ENCODE measurements at places on chromosomes 4 and X. TPM values are rescaled to one million over a fixed set of nuclear protein-coding genes. Genes with fewer than 3 reads are reported as not detected.

POLN gene
- total RNA-seq: 2.3 TPM

P2RY10 gene
- not detected for total RNA-seq

DNA sequence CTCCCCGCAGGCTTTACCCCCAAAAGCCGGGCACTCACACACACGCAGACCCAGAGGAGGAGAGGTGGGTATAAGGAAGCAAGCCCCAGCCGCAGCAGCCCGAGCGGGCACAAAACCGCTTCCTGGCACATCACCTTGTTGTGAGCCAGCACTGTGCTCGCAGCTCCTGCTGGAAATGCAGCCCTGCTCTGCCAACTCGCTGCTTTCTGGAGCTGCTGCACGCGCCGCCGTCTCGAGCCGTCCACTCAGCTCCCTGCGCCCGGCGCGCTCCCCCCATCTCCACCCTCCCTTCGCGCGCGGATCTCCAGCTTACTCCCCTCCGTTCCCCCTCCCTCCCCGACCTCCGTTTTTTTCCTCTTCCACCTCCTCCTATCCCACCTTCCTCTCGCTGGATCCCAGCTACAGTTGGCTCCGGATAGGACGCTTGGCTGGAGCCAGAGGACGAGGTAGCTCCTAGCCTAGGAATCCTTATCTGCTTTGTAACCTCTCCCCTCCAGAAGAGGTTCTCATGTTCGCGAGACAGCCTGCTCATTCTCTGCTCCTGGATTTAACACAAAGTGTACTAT is at the start of gene SPOCK3:
Gene SPOCK3 (minus strand): TSS at position 179 of the 566 bp plus-strand sequence.
- DNase-seq: peak; percentile 44

DNA sequence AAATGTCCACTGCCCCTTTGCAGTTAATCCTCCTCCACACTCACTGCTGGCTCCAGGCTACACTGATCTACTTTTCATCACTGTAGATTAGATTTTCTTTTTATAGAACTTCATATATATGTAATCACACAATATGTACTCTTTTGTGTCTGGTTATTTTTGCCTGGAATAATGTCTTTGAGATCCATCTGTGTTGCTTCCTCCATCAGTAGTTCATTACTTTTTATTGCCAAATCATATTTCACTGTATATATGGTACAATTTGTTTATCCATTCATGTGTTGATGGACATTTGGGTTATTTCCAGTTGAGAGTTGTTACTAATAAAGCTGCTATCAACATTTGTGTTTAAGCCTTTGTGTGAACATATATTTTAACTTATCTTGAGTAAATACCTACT is 126.4 kb upstream of the SMIM10 start:
- no peak for DNase-seq

GRCh38 chrX:49220100-49220499 is 13.0 kb downstream of the CACNA1F start:
- no peak for DNase-seq

UGT8 gene
- 0.05 TPM for total RNA-seq

GPR50 gene
- not detected for total RNA-seq

DNA sequence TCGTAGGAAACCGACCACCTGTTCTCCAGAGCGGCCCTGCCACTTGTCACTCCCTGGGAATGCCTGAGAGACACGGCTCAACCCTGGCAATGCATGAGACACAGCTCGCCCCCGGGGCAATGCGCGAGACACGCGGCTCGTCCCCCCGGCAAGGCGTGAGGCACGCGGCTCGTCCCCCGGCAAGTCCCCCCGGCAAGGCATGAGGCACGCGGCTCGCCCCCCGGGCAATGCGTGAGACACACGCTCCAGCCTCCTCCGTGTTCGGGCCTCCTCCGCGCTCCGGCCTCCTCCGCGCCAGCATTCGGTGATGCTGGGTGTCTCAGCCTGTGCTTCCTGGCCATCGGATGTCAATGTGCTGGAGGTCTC is 27.5 kb upstream of the CPLX1 start:
- DNase-seq: peak; percentile 27

DNA sequence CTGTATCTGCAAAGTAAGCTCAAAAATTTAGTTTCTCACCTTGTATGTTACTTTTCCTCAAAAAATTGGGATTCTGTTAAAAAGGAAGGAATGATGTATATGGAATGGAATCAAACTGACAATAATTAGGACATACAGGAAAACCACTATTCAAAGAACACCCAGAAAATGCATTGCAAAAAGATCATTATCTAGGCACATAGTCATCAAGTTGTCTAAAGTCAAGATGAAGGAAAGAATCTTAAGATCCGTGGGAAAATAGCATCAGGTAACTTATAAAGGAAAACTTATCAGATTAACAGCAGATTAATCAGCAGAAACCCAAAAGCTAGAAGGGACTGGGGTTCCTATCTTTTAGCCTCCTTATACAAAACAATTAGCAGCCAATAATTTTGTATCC is 23.1 kb upstream of the PLK4 start:
- no peak for DNase-seq

HMGN5 gene
- total RNA-seq: 1.8 TPM

DNA sequence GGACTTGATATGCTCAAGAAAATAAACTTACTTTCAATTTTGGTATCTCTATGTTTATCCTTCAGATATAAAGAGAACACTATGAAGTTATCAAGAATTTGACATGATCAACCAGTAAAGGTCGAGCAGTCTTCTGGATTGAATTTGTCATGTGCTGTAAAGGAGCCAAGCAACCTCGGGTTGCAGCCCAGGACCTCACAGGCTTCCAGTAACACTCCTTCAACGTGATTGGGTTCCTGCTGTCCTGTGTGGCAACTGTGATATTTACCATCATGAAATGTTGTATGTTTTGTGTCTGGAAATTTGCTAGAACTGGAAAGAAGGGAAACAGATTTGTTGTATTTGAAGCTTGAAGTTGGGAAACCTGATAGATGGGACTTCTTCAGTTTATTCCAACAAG is 52.0 kb upstream of the UGT2B7 start:
- DNase-seq: no peak

- no peak for DNase-seq
These were observed 1.9 kb downstream of the NPNT start for GRCh38 chr4:105896984-105897775.

- no peak for DNase-seq
These were observed 95.2 kb downstream of the AMMECR1 start for GRCh38 chrX:110222497-110223257.

DNA sequence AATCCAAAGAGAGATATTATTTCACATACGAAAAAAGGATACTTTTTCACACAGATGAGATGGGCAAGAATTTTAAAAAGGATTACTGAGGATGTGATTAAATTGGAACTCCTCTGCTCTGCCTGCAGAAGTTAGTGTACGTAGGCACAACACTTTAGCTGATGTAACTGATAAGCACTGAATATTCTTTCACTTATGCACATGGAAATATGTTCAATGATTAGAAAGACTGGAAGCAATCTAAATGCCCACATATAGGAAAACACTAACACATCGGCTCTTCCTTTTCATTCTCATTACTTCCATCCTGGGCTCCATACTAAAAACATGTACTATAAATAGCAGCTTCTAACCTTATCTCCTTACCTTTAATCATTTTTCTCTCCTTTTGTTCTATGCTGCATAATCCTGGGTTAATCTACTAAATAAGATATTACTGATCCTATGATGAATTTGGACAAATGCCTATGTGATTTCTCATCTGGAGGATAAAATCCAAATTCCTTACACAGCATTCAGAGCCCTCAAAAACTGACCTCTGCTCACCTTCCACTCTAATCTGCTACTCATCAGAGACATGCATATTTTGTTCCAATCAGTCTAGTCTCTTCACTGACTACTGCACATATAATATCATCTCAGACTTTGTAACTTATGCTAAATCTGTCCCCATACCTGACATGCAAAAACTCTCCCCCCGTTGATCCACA is 197.8 kb downstream of the PDGFC start:
- no peak for DNase-seq

DNA sequence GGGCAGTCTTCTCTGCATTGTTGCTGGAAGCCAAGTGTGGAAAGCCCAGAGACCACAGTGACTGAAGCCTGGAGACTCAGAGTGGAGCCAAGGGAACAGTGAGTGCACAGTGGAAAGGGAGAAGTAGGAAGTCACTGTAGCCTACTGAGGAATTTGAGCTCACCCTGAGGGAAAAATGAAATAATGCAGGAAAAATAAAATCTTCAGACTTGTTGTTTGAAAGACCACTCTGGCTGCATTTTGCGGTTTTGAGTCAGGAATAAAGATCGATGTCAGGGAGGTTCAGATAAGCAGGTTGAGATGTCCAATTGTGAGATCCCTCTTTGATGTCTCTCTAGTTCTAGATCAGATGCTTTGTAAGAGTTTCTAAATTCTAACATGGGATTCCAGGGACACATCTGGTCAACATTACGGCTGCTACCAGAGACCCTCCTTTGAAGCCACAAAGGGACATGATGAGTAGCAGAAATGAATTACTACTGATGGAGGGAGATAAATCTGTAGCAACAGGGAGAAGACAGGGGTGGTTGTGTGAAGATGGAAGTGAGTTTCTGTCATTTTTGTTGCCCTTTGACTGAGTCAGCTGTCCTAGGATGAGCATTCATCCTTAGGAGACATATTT is 8.4 kb downstream of the ADH4 start:
- DNase-seq: no peak

DNA sequence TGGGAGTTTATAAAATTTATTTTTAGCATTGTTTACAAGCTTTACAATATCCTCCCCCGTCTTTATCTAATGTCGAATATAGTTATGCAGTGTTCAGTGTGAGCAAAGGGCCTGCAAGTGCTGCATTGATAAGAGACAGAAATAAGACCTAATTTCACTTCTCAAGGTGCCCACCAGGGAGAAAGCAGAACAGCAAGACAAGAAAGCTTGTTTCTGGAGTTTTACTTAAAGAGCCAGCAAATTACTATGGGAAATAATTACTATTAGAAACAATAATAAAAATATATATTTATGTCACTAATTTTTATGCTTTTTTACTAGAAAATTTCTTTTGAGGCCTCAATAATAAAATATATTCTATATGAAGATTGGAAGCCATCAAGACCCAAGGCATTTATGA is 2677.7 kb downstream of the ARAP2 start:
- no peak for DNase-seq

DNA sequence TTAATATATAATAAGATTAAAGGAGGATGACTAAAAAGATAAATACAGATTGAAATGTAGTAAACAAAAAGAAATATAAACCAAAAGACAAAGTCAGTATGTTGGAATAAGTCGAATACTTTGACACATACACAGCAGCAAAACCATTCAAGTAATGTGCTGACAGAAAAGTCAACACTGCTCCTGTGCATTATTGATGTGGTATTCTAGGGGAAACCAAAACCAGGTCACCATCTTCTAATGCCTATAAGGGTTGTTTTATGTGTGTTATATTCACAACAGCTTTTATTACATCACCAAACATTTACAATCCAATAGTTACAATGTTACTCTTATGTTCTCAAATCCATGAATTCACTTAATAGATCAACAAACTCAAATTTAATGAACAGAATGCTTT is 111.8 kb upstream of the DKK2 start:
- no peak for DNase-seq

DNA sequence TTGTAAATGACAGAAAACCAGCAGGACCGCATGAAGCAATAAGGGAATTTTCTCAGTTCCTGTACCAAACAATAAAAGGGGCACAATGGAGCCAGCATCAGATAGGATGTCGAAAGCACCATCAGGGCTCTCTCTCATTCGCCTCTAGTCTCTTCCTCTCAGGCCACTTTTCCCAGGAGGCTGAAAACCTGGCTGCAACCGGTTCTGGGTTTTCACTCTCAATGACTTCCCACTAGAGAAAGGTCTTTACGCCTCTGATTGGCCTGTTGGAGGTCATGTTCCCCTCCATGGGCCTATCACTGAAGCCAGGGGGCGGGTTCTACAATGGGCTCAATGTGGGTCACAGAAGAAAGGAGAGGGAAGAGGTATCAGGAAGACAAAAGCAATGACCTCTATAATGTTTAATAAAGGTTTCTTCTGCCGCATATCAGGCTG is 29.3 kb downstream of the ZNF827 start:
- peak; percentile 81 for DNase-seq
